ENCODE measurements at places on chromosomes 13 and 19.
A peak's percentile ranks its signal among the peaks of the same experiment; 100 is the strongest.

DNA sequence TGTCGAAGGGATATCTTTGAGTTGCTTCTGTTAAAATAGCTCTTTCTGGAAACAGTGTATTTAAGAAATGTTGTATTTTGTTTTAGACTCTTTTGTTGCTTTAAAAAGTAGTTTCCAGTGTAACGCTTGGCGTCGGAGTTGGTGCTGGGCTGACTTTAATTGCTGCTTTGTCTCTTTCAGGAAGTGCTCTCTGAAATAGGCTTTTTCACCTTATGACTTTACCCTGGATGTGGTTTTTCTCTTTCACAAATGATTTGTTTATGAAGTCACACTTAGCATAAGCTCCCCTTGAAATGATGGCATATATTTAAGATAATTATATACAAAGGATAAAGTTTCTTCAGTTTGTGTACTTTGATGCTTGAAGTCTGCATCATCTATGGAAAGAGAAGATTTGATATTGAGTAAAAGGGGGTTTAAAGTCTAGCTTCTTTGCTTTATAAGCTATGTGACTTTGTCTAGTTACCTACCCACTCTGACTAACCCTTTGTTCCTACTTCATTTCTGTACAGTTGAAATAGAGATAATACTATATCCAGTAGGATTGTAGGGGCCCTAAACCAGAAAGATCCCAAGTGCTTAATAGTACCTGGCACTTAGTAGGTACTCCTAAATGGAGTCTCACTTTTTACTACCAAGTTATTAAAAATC lies at the start of gene GPR18:
Gene GPR18, minus strand, starts transcription at position 170 of the 651 bp plus-strand sequence. CDS start 2,507 bp downstream, outside the sequence.
- H3K27ac ChIP-seq: peak within 1 kb of the TSS; percentile 98
- H3K4me1 ChIP-seq: peaks cover 80% of the 10 kb centered on the region
- H3K4me3 ChIP-seq: peak within 1 kb of the TSS; percentile 96
- no peaks in the 10 kb centered on the region for H3K27me3 ChIP-seq

DNA sequence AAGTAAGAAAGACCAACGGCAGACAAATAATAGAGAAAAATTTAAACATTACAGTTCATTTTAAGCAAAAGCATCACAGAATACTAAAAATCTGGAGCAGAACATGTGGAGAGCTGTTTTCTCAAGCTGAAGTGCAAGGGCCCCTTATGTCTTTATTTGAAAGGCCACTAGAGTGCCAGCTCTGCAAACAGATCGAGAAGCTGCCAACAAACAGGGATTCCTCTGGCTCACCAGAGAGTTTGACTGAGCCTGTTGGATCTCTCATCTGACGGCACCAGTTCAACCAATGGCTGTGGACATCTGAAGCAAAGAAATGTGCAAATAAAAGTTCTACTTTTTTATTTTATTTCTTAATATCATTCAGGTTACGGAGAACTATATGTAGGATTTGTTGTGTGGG lies 119.7 kb downstream of the COL4A2 start:
- H3K27ac ChIP-seq: no peak overlapping the region
- H3K36me3 ChIP-seq: no peaks in the 10 kb centered on the region
- peaks cover 17% of the 10 kb centered on the region for H3K4me1 ChIP-seq
- H3K27me3 ChIP-seq: peaks cover 64% of the 10 kb centered on the region
- no peak for DNase-seq

DNA sequence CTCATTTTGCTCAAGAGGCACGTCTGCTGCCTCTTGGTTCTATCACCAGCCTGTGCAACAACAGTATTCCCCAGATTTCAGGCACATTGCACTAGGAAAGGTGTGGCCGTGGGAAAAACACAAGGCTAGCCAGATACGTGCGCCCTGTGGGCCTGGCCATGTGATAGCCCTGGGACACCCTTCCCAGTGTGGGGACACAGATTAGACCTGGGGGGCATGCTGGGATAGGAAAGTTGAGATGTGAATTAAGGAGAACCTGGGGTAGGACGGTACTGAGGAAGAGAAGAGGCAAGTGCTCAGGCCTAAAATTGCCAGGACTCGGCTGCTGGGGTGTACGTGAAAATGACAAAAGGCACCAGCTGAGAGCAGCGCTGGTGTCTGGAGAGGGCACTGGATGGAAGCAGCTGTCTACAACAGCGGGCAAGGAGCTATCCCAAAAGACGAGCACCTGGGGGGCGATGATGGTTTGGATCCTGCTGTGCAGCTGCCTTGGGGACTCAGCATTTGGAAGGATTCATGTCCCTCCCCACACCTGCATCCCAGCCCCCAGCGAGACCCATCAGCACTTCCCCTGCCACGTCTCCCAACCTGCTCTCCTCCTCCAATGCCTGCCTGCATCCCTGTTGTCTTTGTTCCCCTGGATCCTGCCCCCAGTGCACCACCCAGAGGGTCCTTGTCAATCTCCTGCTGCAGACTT lies 54.3 kb downstream of the GGACT start:
- H3K27ac ChIP-seq: no peak overlapping the region
- no peak overlapping the region for H3K4me3 ChIP-seq
- H3K4me1 ChIP-seq: peaks cover 21% of the 10 kb centered on the region
- H3K27me3 ChIP-seq: no peaks in the 10 kb centered on the region

DNA sequence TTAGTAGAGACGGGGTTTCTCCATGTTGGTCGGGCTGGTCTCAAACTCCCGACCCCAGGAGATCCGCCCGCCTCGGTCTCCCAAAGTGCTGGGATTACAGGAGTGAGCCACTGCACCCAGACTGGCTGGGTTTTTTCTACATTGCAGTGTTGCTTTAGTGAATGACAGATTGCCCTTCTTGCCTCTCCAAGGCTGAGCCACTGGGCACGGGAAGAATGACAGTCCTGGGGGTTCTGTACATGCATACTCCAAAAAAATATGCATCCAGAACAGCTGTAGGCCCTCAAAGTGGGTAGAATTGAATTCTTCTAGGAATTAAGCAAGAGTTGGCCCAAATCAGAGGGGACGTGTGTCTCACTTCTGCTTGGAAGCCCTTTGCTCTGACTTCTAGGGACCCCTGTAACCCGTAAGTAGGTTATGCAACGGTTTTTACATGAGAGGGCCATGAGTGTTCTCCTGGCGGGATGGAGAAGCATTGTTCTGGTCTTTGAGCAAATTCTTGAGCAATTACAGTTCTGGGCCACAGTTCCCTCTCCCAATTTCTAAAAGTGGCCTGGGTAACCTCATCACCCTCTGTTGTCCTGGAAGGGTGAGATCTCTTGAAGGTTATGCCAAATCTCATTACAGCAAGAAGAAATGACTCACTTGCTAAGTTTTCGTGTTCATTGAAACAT lies 3.6 kb downstream of the ACTN4 start:
- peaks cover 7% of the 10 kb centered on the region for H3K27me3 ChIP-seq
- no peak overlapping the region for H3K27ac ChIP-seq
- DNase-seq: no peak
- no peak overlapping the region for H3K4me3 ChIP-seq

Data from activated naive CD8-positive, alpha-beta T cell treated with anti-CD3 and anti-CD28 coated beads, Interleukin-2, amount 50 U/mL, for 24 hours (primary cell).